Thoracic aorta (tissue), 2 donors: ENCODE measurements at places on chromosomes 7 and 10. TPM values are rescaled to one million over a fixed set of nuclear protein-coding genes. Genes with fewer than 3 reads are reported as not detected.

- DNase-seq, result peak; percentile 63
Measured at GRCh38 chr7:94301024-94301586, 93.6 kb upstream of the COL1A2 start.

- no peak for DNase-seq
Measured at GRCh38 chr7:150801946-150802771, 1.6 kb downstream of the TMEM176A start.

DNA sequence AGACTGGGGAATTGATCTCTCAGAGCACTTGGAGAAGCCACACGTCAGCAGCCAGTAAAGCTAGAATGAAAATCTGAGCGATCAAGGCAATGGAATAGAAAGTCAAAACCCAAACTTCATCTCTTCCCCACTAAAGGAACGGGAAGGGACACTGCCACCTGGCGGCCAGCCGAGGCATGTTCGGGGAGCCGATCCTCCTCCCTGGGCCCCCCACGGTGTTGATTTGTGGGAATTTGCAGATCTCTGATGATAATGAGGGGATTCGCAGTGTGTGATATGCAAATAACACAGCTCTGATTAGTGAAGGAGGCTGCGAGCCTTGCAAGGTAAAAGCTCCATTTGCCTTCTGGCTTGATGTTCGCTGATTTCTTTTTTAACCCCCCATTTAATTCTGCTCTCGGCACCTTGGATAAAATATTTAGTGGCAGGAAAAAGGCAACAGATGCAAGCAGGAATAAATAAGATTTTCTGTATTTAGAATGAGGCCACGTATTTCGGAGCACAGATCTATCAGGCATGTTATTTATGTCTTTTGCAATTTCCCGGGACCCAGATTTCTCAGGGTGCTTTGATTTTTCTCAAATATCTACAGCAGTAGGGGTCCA is 258.6 kb downstream of the PAXIP1 start:
- no peak for DNase-seq

GRCh38 chr10:64346389-64346788 is 825.2 kb downstream of the REEP3 start:
- no peak for DNase-seq

DNA sequence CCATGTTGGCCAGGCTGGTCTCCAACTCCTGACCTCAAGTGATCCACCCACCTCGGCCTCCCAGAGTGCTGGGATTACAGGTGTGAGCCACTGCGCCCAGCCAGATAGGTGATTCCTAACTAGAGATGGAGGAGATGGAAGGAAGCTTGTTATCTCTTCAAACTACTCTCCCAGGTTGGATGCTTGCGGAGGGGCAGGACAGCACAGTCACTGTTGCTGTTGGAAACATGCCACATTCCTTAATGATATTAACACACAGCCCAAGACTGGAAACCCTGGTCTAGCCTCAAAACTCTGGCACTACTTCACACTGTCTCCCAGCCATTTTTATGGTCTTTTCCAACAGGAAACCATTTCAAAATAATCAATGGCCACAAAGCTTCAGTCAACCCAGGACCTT is 468.8 kb upstream of the NRP1 start:
- DNase-seq, result no peak

- no peak for DNase-seq
Measured at GRCh38 chr7:51067757-51068156, 248.9 kb downstream of the COBL start.

Gene PTER
- 11.2 TPM for total RNA-seq

GRCh38 chr7:27605689-27606269 is 56.9 kb downstream of the HIBADH start:
- no peak for DNase-seq

- no peak for DNase-seq
Measured at GRCh38 chr7:128727239-128727638, 11.9 kb upstream of the CALU start.

GRCh38 chr7:139725077-139725476 is 52.7 kb downstream of the HIPK2 start:
- no peak for DNase-seq

GRCh38 chr10:75276069-75276872 is 40.5 kb upstream of the COMTD1 start:
- DNase-seq, result no peak

Gene GLRX3
- 41.6 TPM for total RNA-seq

DNA sequence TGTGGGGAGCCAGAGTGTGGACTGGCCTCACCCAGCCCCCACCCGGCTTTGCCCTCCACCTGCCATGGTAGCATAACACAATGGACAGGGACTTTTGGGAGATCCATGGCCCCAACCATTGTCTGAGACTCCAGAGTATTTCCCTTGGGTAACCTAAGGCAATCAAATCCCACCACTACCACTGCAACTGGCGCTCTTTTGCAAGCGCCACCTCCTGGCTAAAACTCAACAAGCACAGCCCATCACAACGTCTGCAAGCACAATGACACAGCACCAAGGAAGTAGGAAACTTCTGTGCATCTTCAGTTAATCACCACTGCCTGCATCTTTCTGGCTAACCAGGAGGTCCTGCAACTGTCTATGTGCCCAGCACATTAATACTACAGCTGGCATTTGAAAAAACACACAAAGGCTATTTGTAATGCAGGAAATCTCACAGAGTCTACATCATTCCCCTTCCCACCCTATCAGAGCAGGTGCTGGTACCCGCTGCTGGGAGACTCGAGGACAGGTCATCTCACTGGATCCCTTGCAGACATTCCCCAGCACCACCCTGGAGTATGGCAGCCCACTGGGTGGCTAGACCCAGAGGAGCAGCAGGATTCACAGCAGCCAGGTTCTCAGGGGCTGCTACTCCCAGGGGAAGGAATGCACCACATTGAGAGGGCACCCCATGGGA is 27.7 kb downstream of the ANKRD26 start:
- DNase-seq, result no peak

- no peak for DNase-seq
Measured at GRCh38 chr10:78696791-78697395, 371.9 kb upstream of the ZMIZ1 start.

DNA sequence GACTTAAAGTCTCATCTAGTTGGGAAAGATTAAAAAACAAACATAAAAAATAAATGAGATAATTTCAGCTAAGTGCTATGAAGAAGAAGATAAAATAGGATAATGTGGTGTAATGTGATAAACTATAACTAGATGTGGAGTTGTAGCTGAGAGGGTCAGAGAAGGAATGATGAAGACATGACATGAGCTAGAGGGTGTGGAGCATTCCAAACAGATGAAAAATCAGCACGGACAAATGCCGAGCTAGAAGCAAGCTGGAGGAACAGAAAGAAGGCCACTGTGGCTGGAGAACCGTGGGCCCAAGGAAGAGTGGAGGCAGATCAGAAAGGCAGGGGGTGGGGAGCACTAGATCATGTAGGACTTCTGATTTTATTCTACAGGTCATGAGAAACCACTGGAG is 70.6 kb downstream of the CDK6 start:
- no peak for DNase-seq

- DNase-seq, result no peak
Measured at GRCh38 chr7:26169271-26169670, 17.3 kb downstream of the NFE2L3 start.

GRCh38 chr10:102120991-102121738 is 997 bp upstream of the LDB1 start:
- DNase-seq, result peak; percentile 43

Gene TAS2R4
- 3.5 TPM for total RNA-seq

DNA sequence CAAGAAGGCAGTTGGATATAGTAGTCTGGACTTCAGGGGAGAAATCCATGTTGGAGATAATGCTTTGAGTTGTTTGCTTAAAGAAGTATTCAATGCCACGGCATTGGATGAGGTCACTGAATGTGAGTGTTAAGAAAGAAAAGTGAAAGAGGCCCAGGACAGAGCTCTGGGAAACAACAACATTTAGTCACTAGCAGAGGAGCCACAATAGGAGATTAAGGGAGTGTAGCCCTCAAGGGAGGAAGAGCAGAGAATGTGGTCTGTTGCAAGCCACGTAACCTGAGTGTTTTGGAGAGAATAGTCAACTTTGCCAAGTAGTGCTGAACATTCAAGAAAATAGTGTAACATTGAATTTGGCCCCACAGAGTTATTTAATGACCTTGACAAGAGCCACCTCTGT is 114.7 kb downstream of the MYO3A start:
- DNase-seq, result no peak

Gene NME8
- not detected for total RNA-seq

Gene CALN1
- total RNA-seq, result not detected

Gene CYTH3
- total RNA-seq, result 83.8 TPM

Gene ADIRF
- total RNA-seq, result 644 TPM

DNA sequence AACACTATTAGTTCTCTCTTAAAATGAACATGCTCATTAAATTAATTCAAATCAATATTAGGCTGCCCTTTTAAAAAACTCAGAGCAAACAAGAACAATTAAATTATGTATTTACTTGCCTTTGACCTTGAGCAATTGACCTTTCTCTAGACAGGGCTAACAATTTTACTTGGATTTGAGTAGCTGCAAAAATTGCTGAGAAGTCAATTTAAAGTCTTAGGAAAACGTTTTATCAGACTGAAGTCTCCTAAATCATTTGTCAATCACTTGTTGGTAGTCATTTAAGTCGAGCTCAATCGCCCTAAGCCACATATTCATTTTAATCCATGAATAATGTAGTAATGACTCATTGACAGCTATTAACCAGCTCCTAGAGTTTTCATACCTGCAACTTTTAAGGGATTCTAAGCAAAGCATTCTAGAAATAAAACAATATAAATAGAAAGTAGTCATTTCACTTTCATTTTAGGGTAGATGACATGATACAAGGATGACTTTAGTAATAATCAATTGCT is 84.9 kb upstream of the SEC61G start:
- no peak for DNase-seq

- no peak for DNase-seq
Measured at GRCh38 chr7:118057404-118057803, 126.6 kb upstream of the LSM8 start.

Gene C10orf95
- total RNA-seq, result not detected

GRCh38 chr10:44756216-44756615 is 154.9 kb upstream of the TMEM72 start:
- no peak for DNase-seq

Gene PNLIPRP2
- total RNA-seq, result 2.3 TPM
